ENCODE measurements at places on chromosomes 11 and 22.

DNA sequence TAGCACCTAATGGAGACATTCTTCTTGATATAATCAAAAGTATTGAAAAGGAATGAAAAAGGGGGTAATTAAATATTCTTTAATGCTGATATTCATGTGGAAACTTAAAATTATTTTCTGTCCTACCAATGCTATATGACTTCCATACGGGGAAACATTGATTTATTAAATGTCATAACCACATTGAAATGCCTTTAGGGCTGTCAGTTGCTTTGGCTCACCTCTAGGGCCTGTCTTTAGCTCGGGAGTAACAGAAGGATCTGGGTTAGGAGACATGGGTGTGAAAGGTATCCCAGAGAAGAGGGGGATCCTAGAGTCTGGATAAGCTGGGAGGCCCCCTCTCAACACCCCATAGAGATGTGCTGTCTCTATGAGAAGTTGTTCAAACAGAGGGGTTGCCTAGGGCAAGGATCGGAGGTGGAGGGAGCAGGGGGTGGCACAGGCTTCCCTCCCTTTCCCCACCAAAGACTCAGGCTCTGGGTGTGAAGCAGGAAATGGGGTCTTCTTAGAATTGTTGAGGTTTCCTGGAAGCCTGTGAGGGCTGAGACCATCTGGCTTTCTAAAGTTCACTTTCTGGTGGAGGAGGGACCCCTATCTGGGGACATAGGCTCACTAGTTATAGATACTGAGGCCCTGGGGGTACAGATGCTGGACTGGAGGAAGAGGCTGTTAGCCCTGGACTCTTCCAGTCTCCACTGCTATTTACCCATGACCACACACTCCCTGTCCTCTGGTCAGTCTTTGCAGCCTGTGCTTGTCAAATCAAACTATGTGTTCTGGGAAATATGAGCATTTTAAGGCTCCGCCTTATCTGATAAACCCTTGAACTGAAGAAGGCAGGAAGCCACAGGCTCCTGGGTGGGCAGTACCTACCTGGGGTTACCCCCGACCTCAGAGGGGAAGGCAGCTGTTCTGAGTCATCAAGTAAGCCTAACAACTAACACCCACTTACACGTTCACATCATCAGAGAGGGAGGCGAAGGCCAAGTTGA lies 55.8 kb upstream of the RRAS2 start:
- DNase-seq: no peak

- no peak for DNase-seq
These were observed 42.6 kb upstream of the TUB start for GRCh38 chr11:8038393-8038792.

GRCh38 chr11:21511835-21512440 lies 680.9 kb upstream of the ANO5 start:
- no peak for DNase-seq

DNA sequence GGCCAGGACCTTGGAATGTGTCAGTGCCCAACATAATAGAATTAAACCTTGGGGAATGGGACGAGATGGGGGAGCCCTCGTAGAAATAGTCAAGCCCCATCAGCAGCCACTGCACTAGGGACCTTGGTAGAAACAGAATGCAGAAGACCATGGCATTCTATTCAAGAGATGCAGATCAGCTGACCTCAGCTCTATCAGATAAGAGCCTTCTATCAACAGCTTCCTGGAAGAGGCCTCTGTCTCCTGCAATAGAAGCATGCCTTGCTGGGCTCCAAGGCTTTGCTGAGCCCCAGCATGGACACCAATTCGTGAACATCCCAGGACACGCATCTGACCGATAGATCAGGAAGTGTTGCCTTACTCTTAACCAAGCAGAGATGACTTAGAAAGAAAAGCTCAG lies 27.5 kb upstream of the FLI1 start:
- no peak for DNase-seq

DNA sequence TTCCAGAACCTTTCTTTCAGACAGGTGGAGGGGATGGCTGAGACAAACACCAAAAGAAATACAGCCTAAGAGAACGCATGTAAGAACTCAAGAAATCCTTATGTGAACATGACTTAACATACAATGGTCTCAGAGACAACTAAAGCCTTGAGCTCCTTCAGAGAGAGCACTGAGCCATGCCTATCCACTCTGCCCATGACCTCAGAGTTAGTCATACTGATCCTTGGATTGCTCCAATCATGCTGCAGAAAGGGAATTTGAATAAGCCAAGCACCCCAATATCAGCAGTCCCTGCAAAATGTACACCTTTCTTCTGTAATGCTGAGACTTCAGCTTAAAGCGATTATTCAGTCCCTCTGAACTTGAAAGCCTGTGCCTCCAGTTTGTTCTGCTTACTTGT lies 43.2 kb upstream of the CHKA start:
- DNase-seq: no peak

GRCh38 chr11:122745111-122745510 lies 89.6 kb downstream of the UBASH3B start:
- DNase-seq: no peak

GRCh38 chr11:92717240-92717639 lies 252.2 kb upstream of the MTNR1B start:
- no peak for DNase-seq

DNA sequence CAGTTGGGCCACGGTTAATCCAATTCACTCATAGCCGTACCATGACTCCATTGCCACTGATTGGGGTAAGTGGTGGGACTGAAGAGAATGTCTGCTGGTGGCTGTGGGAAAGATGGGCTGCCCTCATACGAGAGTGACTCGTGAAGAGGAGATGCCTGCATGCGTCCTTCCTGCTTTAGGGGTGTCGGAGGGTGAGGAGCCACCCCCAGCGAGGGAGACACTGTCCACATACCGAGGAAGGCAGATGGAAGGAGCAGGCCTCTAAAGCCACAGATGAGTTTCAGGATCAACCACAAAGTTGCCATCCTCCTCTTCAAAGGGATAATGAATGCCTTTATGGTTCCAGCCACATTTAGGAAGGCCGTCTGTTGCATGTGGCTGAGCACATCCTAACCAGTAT lies 83.2 kb downstream of the GRIK4 start:
- DNase-seq: no peak

GRCh38 chr11:10275714-10276113 lies 18.3 kb downstream of the SBF2 start:
- DNase-seq: no peak

GRCh38 chr22:20940186-20940651 lies 23.0 kb downstream of the CRKL start:
- no peak for DNase-seq

Data from NCI-H1436 treated with DMSO at 0.1 percent for 48 hours (cell line).